ENCODE measurements at places on chromosomes 6 and 20.

- no peak for DNase-seq
These were observed 79.4 kb upstream of the TRAF3IP2 start for GRCh38 chr6:111685058-111685457.

GRCh38 chr20:25321262-25321831 lies 69.3 kb downstream of the ABHD12 start:
- DNase-seq: no peak

DNA sequence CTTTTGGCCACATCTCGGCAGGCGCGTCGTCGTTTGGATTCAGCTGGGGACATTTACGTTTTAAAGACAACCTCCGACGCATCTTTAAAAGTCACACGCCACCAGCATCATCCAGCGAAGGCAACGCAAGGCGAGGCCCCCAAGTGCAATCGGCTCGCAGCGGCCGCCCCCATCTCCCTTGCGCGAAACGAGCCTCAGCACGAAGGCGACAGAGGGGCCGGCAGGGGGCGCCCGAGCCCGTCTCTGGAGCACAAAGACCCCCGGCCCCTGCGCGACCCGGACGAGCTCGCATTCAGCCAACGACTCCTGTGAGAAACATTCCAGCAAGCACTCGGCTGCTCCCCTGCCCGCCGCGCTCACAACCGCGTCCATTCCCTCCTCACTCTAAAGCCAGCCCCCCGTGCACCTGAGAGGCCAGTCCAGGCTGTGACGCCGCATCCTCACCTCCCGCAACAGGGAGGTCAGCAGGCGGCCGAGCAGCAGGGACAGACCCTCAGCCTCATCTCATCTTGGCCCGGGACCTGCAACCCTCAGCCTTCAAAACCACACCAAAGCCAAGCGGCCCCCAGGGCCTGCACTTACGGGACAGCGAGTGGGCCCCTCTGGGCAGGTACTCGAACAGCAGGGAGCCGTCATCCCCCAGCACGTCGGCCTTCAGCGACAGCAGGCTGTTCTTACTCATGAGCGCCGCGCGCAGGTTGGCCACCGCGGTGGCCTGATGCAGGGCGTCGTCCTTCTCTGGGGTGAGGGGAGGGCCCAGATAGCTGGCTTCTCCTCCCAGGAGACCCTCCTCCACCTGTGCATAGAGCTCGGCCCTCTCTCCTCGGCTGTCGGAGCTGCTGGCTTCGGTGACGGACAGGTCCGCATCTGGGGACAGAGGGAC lies 35.8 kb downstream of the SLC2A4RG start:
- DNase-seq: no peak

DNA sequence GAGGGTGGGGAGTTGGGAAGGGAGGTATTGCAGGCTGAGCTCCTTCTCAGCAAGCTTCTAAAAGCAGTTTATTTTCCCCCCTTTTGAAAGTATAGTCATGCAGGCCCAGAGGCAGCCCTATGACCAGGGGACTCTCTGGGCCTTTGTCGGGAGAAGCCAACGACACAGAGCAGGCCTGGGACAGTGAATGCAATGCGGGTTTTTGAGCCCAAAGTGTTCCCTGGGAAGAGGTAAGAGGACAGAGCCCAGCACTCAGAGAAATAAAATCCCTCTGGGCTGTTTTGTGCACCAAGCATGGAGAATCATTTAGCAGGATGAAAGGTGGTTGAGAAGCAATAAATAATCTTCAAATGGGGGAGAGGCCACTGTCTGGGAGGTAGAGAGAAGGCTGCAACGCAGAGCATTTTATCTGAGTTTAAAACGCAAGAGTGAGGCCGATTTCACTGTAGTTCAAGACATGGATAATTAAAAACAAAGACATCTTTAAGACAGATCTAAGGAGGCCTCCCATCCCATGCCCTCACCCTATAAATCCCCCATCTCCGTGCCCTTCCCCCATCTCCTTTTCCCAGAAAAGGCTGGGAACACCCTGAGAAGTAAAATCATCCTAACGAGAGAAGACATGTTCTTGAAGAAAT lies 237.5 kb downstream of the CDC5L start:
- DNase-seq: no peak

GRCh38 chr6:15329197-15329671 lies 83.4 kb downstream of the JARID2 start:
- no peak for DNase-seq

Measured in stimulated activated CD4-positive, alpha-beta T cell treated with anti-CD3 and anti-CD28 coated beads, Interleukin-1b, Interleukin-23, amount 100 ng/mL, for 24 hours (primary cell).